ENCODE measurements at places on chromosomes 1 and 21.

DNA sequence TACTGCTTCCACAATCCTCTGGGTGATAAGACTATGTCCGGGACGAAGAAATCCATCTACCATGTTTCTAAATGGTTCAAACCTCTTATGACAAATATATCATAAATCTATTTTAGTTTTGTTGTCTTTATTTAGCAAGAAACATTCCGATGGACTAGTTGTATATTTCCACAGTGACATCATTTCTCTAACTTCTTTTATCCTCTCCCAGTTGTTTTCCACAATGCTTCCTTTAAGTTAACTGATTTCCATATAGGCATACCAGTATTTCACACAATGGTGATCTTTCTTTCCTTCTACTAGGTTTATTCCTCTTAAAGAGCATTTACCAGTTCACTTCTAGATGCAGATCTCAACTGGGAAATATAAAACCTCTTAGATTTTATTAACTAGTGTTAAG lies 44.8 kb downstream of the USP1 start:
- no peak for DNase-seq

- DNase-seq, result no peak
These were observed 571.6 kb downstream of the AJAP1 start for GRCh38 chr1:5225707-5226704.

- DNase-seq, result no peak
These were observed 77.4 kb downstream of the S1PR1 start for GRCh38 chr1:101314244-101314643.

GRCh38 chr1:98364544-98364943 lies 297.0 kb upstream of the SNX7 start:
- DNase-seq, result no peak

DNA sequence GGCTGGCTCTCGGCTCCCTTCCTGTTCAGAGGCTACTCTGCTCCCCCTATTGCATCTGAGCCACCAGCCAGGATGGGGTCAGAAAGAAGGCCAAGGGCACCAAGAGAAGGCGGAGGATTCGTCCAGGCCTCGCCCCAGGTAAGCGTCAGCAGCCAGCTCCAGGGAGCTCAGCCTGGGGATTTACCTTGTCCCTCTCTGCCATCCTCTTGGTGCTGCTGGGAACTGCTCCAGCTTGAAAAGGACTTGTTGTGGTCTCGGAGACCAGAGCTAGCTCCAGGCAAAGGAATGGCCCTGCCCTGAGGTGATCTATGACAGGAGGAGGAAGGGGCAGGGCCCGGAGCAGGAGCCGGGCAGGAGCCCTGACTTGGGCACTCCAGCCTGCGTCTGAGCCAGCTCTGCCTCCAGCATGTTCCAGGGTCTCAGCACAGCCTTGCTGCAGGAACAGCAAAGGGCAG lies 113.7 kb upstream of the IFFO2 start:
- no peak for DNase-seq

DNA sequence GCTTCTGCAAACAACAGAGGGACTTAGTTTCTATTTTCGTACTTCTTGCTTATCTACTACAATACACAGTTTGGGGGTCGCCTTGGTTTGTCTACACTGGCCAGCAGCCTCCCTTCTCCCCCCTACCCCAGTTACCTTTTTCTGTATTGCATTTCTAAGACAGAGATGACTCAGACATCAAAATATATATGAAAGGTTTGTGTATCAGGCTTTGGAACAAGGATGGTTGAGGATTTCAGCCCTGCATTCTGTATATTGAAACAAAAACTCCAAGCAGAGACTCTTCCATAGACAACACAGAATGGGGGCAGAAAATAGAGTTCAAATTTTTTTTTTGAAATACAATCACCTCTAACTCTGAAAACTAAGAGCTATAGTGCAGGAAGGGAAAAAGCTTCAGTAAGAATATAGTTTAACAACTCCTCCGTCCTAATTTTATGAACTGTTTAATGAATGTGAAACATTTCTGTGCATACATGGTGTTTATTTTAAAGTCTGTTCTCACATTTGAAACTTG lies 1.9 kb downstream of the SAMD13 start:
- no peak for DNase-seq

GRCh38 chr21:36245649-36246048 lies 74.3 kb upstream of the MORC3 start:
- DNase-seq, result no peak

GRCh38 chr21:42844411-42845113 lies 34.8 kb downstream of the WDR4 start:
- no peak for DNase-seq

DNA sequence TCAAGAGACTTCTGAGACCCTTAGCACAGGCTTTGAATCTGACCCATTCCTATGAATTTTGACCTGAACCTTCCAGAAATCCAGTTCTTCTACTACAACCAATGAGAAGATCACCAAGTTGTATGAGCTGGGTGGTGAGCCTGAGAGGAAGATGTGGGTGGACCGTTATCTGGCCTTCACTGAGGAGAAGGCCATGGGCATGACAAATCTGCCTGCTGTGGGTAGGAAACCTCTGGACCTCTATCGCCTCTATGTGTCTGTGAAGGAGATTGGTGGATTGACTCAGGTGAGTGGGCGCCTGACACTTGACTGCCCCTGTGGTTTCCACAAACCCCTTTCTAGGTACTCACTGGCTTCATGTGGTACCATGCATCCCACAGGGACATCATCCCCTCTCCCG lies 20.0 kb upstream of the PIGV start:
- DNase-seq, result no peak

DNA sequence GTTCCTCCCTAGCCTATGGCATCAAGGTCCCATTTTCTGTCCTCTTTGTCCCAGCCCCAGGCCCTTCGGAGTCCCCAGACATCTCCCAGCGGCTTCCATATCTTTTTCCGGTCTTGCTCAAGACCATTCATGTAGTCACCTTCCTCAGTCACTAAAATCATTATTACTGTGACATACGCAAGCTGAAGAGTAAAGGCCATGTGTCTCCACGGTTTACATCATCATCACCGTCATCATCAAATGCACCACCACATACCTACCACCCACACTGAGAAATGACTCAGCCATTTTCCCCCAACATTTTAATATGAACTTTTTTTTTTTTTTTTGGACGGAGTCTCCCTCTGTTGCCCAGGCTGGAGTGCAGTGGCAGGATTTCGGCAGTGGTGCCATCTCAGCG lies 43.4 kb downstream of the FHAD1 start:
- DNase-seq, result no peak

DNA sequence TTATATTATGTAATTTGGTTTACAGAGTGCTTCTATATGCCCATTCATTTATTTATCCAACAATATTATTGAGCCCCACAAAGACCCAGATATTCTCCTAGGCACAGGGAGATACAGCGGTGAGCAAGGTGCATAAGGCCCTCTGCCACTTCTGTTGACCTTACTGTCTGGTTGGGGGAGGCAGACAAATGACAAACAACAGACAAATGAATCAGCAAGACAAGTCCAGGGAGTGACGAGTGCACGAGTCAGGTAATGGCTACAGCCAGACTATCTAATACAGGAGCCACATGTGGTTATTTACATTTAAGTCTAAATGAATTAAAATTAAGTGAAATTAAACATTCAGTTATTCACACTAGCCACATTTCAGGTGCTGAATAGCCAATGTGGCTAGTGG lies 22.0 kb upstream of the BCAR3 start:
- DNase-seq, result no peak

GRCh38 chr1:199976496-199977144 lies 50.9 kb upstream of the NR5A2 start:
- DNase-seq, result no peak

- no peak for DNase-seq
These were observed 6.5 kb upstream of the GLRX2 start for GRCh38 chr1:193111641-193112090.
